Stimulated activated naive CD4-positive, alpha-beta T cell treated with Interleukin-2 at 50 U/mL for 16 hours (primary cell): ENCODE measurements at places on chromosomes 6 and 20.

DNA sequence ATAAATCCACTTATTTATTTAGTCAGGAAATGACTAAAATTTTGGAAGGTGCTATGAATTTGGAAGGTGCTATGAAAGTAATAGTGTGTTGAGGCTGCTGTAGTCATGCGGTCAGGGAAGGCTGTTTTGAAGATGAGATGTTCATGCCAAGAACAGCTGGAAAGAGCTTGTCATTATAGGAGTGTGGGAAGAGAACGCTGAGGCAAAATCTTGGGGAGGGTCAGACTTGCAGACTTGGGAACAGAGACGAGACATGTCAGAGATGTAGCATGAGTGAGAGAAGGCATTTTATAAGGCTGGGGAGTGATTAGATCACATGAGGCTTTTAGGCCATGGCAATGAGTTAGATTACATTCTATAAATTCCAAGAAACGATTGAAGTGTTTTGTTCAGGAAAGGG is 124.0 kb upstream of the B3GAT2 start:
- DNase-seq: no peak

DNA sequence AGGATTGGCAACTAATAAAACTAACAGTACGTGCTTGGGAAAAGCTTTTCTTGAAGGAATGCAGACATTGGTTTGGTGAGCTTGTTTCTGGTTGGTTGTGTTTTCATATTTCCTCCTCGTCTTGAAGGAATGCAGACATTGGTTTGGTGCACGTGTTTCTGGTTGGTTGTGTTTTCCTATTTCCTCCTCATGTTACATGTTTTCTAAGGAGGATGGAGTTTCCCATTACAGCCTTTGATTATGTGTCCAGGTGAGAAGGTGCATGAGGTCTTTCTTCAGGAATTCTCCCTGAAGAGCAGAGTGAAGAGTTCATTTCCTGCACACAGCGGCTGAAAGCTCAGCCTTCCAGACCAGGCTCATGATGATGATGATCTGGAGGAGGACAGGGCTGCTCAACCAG is 190.6 kb downstream of the SMOC2 start:
- no peak for DNase-seq

- DNase-seq: no peak
Observed at GRCh38 chr20:24316731-24317130, 152.7 kb upstream of the SYNDIG1 start.

DNA sequence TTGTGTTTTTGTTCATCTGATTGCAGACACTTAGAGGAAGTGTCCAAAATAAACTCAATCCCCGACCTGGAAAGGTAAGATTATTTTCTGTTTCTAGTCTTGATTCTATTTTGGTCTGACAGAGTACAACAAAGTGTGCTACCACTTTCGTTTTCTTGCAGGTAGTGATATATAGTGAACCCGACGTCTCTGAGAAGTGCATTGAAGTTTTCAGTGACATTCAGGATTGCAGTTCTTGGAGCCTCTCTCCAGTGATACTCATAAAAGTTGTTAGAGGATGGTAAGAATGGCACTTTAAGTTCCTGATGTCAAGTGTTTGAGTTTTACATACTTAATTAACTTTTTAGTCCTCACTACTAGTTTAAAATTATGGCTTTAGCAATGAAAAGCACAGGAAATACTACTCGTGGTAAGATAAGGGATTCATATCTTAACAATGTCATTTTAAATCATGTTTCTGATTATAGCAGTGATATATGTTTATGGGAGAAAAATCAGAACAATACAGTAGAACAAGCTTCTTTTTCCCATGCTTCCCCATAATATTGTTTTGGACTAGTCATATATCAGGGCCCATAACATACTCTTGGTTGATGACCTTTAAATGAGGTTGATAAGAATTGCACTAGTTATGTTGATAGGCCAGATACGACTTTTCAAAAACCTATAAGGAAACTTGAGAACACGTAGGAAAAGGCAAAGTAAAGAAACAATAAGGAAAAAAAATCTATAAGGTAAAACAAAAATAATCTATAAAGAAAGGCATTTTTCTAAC is 104.0 kb downstream of the RTN4IP1 start:
- no peak for DNase-seq

GRCh38 chr6:157860505-157860991 is 37.5 kb downstream of the SNX9 start:
- DNase-seq: no peak

DNA sequence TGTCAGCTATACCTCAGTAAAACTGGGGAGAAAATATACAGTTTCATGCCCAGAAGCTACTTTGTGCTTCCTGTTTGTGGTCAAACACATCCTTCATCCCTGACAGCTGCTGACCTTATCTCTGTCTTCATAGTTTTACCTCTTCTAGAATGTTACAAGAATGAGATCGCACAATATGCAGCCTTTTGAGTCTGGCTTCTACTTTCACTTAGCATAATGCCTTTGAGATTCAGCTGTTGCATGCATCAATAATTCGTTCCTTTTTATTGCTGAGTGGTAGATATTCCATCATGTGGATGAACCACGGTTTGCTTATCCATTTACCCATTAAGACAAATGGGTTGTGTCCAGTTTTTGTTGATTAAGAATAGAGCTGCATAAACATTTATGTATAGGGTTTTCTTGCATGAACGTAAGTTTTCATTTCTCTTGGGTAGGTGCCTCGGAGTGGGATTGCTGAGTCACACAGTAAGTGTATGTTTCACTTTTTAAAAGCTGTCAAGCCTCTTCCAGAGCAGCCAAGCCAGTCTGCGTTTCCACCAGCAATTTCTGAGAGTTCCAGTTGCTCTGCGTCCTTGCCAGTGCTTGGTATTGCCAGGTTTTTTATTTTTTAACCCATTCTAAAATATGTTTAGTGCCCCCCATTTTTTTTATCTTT is 86.6 kb upstream of the PAX1 start:
- no peak for DNase-seq

DNA sequence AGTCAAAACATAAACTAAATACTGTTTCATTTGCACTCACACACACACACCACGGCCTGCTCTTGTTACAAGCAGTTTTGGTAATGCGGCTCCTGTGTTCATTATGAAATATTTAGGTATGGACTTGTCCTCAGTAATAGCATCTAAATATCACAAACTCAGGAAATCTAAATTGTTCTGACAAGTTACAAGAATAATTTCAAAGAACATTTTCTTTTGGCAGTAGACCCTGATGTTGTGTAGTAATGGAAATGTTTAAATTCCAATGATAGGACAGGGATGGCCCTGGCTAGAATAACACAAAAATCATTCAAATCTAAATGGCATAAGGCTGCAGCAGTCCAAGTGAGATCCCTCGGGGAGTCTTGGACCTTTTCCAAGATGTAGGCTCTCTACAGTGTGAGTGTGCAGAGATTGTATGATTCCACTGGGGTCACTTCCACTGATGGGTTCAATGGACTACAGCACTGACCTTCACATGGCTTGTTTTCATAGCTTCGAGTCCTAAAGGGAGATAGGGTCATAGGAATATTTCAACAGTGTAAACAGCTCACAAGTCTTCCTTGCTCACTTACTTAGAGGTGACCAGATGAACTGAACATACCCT is 210.6 kb upstream of the PLCB4 start:
- no peak for DNase-seq
